ENCODE measurements at places on chromosomes 1 and 21. TPM values are rescaled to one million over a fixed set of nuclear protein-coding genes. Genes with fewer than 3 reads are reported as not detected.

The ARHGAP29 gene
- 0.37 TPM for total RNA-seq

DNA sequence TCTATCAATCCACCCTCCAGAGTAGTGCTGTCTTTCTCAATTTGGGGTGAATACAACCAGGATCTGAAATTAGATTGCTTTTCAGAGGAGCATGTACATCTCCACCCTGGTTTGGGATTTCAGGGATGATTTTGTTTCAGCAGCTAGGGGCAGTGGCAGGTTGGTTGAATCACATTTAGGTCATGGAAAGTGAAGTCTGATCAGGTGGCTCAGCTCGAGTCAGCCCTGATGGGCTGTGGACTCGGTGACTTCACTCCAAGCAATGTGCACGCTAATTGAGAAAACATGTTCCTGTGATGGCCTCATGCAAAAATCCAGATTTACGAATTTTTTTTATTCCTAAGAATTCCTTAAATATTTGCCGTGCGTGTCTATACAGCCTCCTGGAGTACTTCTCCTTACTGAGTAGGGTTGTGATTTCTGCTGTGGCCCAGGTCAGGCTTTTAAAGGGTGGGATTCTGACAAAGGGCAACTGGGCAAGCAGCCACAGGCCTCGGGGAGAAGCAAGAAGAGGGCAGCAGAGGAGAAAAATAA, 7.5 kb downstream of the NGF start:
- H3K4me3 ChIP-seq: no peak overlapping the region
- H3K36me3 ChIP-seq: no peaks in the 10 kb centered on the region
- peaks cover 16% of the 10 kb centered on the region for H3K27me3 ChIP-seq
- no peak for DNase-seq
- H3K4me1 ChIP-seq: no peaks in the 10 kb centered on the region

DNA sequence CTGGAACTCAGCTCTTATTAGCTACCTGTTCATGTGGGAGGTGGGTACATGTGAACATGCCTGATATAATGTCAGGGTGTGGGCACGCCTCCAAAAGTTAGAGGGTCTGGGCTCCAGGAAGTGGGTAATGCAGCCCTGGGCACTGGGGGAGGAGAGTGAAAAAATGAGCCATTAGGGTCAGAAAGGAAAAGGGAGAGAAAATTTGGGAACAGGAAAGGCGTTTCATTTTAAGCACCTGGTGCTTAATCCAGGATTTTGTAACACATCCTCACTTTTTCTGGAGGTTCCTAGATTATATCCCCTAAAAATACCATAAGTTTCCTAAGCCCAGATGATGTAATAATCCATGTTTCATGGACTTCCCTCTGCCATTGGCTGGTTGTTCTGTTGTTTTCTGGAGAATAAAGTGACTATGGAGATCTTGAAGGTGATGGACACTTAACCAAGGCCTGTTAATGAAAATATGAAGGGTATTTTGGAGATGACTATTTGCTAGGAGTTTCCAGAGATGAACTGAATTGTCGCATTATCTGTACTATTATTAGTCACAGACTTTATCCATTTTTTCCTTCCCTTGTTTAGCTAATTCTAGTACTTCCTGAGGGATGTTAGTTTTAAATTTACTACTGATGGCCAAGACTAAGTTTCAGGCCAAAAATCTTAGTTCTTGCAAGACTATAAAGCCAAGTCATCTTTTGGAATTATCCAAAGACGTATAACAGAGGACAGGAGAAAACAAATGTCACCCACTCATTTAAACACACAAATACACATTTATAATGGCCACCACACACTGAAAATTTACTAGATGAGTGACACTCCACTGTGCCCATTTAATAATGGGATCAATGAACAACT, 24.4 kb upstream of the TARBP1 start:
- no peak overlapping the region for H3K4me3 ChIP-seq
- H3K36me3 ChIP-seq: peaks cover 9% of the 10 kb centered on the region
- DNase-seq: no peak
- peaks cover 70% of the 10 kb centered on the region for H3K4me1 ChIP-seq

DNA sequence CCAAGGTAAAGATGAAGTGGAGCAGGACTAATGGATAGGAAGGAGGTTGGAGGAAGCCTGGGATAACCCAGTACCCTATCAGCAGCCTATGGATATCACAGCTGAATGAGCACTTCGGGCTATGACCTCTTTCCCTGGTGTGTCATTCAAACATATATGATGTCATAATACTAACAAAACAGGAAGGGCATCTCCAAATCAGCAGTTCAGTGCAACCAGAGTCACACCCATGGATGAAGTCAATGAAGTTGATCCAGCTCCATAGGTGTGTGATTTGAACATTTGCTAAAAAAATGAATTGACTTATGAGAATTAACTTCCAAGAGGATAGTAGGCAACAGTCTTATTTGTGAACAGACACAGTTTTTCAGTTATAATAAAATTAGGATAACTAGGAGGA, 1.7 kb upstream of the C1orf116 start:
- H3K27ac ChIP-seq: no peak overlapping the region
- no peaks in the 10 kb centered on the region for H3K4me1 ChIP-seq
- DNase-seq: no peak
- peaks cover 19% of the 10 kb centered on the region for H3K27me3 ChIP-seq
- no peaks in the 10 kb centered on the region for H3K36me3 ChIP-seq

DNA sequence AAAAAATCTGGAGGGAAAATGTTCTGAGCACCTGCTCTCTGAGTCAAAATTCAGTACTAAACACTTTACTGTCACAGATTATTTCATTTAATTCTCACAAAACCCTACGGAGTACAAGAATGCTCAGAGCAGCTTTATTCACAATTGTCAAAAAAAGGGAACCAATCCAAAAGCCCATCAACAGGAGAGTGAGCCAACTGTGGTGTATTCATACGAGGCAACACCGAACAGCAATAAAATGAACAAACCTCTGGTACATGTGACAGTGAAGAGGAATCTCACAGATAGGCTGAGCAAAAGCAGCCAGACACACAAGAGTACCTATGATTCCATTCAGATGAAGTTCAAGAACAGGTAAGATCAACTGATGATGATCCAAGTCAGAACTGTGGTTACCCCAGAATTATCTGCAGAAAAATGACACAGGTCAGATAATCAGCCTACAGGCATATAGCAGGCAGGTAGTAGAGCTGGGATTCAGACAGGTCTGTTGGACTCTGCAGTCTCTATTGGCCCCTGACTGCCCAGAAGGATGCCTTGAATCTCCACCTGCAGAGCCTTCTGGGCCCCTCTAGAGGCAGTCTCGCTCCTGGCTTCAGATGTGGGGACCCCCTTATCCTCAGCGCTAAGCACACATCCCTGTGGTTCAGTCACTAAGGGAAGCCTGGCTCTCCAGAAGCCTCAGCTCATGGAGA, 19.2 kb downstream of the SLC9A1 start:
- H3K4me3 ChIP-seq: no peak overlapping the region
- no peak for DNase-seq
- peak overlapping the region; percentile 99 for H3K27ac ChIP-seq
- no peaks in the 10 kb centered on the region for H3K27me3 ChIP-seq
- peaks cover 43% of the 10 kb centered on the region for H3K4me1 ChIP-seq

- H3K27me3 ChIP-seq: no peaks in the 10 kb centered on the region
- H3K27ac ChIP-seq: no peak overlapping the region
- peaks cover 9% of the 10 kb centered on the region for H3K4me1 ChIP-seq
Measured at GRCh38 chr1:109105881-109106280, 8.0 kb upstream of the ELAPOR1 start.

The KRTAP7-1 gene
- total RNA-seq: not detected

The BRDT gene
- total RNA-seq: not detected

The KRTAP15-1 gene
- not detected for total RNA-seq

GRCh38 chr1:216826646-216827045, 103.4 kb upstream of the ESRRG start:
- H3K4me3 ChIP-seq: no peak overlapping the region
- H3K4me1 ChIP-seq: no peaks in the 10 kb centered on the region
- no peaks in the 10 kb centered on the region for H3K36me3 ChIP-seq
- H3K27ac ChIP-seq: no peak overlapping the region
- DNase-seq: no peak

The STX12 gene
- total RNA-seq: 31.9 TPM

- H3K36me3 ChIP-seq: no peaks in the 10 kb centered on the region
- no peak within 1 kb of the TSS for H3K27ac ChIP-seq
- H3K27me3 ChIP-seq: peaks cover 49% of the 10 kb centered on the region
Measured at GRCh38 chr1:185733818-185734735, at the start of gene HMCN1. HMCN1 (plus strand) TSS chr1:185734391; CDS start chr1:185734780, 389 bp downstream.

The OR2G2 gene
- not detected for total RNA-seq

DNA sequence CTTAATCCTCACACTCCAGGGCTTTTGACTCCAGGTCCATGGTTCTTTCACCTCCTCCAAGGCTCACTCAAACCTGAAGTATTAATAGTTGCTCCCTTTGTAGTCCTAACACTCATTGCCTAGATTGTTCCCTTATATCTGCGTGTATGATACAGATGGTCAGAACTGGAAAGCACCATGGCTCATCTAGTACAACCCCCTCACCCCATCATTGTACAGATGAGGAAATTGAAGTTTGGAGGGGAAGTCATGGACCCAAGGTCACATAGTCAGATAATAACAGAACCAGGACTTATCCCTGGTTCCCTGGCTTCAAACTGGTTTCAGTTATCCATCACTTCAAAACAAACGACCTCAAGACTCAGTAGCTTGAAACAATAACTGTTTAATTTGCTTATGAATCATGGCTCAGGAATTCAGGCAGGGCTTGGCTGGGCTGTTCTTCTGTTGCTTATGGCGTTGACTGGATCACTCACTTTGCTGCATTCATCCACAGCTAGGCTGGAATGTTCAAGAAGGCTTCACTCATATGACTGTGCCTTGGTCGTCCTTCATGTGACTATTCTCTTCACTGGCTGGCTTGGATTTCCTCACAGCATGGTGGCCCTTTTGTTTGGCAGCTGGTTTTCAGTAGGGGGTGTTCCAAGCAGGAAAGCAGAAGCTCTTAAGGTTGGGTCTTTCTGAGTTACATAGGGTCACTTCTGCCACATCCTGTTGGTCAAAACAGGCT, 5.0 kb downstream of the NOS1AP start:
- H3K4me1 ChIP-seq: peaks cover 1% of the 10 kb centered on the region
- no peaks in the 10 kb centered on the region for H3K36me3 ChIP-seq
- no peak for DNase-seq
- H3K4me3 ChIP-seq: no peak overlapping the region
- H3K27me3 ChIP-seq: peaks cover 54% of the 10 kb centered on the region
- no peak overlapping the region for H3K27ac ChIP-seq

GRCh38 chr1:10760566-10761502, 35.6 kb downstream of the CASZ1 start:
- H3K4me3 ChIP-seq: no peak overlapping the region
- H3K27ac ChIP-seq: no peak overlapping the region
- peaks cover 4% of the 10 kb centered on the region for H3K4me1 ChIP-seq
- H3K27me3 ChIP-seq: no peaks in the 10 kb centered on the region
- DNase-seq: no peak
- H3K36me3 ChIP-seq: no peaks in the 10 kb centered on the region

- no peaks in the 10 kb centered on the region for H3K36me3 ChIP-seq
- DNase-seq: no peak
- no peaks in the 10 kb centered on the region for H3K27me3 ChIP-seq
- H3K4me1 ChIP-seq: peaks cover 46% of the 10 kb centered on the region
- H3K4me3 ChIP-seq: no peak overlapping the region
Measured at GRCh38 chr1:235078480-235079381, 49.9 kb downstream of the TOMM20 start.

- no peaks in the 10 kb centered on the region for H3K27me3 ChIP-seq
- no peak overlapping the region for H3K4me3 ChIP-seq
- H3K27ac ChIP-seq: no peak overlapping the region
- no peak for DNase-seq
- no peaks in the 10 kb centered on the region for H3K36me3 ChIP-seq
Measured at GRCh38 chr1:113320972-113321680, 69.2 kb upstream of the MAGI3 start.

GRCh38 chr1:27555700-27556424, 48.1 kb downstream of the AHDC1 start:
- H3K36me3 ChIP-seq: no peaks in the 10 kb centered on the region
- no peak overlapping the region for H3K4me3 ChIP-seq
- DNase-seq: peak; percentile 47
- H3K4me1 ChIP-seq: peaks cover 21% of the 10 kb centered on the region
- H3K27ac ChIP-seq: peak overlapping the region; percentile 70
